ENCODE measurements at places on chromosomes 1 and 21.

GRCh38 chr1:201026836-201027235 lies 3.3 kb upstream of the KIF21B start:
- no peak for DNase-seq

DNA sequence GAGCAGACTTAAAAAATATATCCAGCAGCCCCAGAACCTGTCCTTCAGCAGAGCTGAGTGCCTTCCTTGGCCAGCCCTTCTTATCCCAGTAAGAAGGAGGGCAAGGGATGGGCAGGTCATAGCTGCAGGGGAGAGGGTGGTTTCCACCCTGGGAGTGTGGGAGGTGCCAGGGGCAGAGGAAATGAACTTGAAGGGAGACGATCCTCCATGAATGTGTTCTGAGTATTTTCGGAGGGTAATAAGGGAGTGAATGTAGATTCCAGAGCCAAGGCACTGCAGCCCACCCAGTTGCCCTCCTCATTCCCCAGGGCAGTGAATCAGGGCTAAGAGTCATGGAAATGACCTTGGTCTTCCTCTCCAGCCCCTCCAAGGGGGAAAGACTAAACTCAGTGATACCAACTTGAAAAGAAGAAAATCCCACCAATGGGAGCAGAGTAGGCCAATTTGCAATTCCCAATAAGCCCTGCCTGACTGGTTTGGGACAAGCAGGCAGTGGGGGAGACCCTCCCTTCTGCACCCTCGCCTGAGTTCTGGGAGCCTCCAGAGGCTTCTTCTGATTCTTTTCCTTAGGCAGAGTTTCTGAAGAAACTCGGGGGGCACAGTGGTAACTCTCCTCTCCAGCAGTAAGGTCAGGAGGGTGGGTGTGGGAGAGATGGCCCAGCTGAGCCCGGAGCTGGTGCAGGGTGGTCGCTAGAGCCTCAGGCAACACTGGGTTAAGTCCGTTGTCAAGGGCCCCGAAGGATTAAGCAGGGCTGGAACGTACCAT lies 4.2 kb downstream of the MYOG start:
- peak; percentile 42 for DNase-seq

- DNase-seq: no peak
Observed at GRCh38 chr1:92577261-92577895, 90.7 kb upstream of the GFI1 start.

- DNase-seq: no peak
Observed at GRCh38 chr21:34582506-34583150, 32.3 kb downstream of the RCAN1 start.

DNA sequence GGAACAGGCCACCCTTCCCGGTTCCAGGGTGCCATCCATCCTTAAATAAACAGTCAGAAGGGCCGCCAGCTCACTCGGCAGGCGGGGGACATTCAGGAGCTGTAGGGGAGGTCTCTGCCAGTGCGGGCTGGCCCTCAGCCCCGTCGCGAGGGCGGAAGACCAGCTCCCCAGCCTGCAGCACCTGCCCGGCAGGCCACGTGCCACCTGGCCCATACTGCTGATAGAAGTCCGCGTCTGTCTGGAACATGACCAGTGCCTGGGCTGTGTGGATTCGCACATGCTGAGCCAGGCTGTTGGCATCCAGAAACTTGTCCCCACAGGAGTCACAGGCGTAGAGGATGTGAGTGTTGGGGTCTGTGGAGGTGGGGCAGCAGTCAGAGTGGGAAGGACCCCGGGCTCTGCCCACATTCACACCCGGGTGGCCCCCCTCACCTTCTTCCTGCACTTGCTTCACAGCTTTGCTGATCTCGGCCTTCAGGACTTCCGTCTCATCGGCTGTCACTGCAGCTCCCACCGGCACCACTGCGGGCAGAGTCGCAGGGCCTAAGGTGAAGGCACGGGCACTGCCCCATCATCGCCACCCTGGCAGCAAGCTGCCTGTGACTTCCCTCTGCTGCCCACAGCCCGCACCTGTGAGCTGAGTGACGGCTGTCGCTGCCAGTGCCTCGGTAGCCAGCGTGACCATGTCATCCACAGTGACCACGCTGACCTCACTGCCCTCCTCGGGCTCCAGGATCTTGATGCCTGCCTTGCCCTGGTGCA lies 33.8 kb downstream of the ZBTB17 start:
- DNase-seq: peak; percentile 62

DNA sequence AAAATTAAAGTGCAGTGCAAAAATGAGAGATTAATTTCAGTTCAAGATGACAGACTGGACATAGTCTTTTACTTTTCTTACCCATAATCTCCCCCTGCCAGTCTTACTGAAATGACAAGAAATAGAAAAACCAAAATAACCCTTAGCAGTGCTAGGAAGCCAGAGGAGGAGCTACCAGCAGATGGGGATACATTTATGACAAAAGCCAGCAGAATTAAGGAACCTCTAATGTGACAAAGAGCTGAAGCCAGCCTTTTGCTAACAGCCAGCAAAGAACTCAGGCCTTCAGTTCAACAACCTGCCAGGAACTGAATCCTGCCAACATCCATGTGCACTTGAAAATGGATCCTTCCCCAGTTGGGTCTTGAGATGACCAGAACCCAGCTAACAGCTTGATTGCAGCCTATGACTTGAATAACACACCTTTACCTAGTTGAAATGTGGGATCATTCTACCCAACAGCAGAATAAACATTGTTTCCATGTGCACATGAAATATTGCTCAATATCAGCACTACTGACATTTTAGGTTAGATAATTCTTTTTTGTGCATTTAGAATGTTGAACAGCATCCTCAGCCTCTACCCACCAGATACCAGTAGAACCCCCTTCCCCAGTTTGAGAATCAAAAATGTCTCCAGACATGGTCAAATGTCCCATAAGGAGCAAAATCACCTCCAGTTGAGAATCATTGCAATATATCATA lies 7.9 kb upstream of the TRAF5 start:
- no peak for DNase-seq

- no peak for DNase-seq
Observed at GRCh38 chr1:228012555-228012954, 5.8 kb downstream of the WNT3A start.

DNA sequence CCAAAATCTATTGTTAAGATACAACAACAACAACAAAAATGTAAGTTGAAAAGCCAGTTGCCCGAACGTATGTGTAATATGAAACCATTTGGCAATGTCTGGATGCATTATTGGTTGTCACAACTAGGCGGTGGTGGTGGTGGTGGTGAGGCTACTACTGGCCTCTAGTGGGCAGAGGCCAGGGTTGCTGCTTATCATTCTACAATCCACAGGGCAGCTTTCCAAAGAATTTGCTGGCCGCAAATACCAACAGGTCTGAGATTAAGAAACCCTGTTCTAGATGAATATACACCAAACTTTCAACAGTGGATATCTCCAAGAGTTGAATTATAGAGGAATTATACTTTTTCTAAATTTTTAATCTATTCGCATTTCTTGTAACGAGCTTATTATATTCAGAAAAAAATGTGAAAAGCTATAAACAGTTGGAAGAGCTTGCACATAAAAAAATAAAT lies 26.8 kb upstream of the ZNF697 start:
- no peak for DNase-seq

- DNase-seq: peak; percentile 66
Observed at GRCh38 chr1:160971618-160972056, 17.0 kb upstream of the ITLN2 start.

- DNase-seq: no peak
Observed at GRCh38 chr1:44113095-44113609, 5.5 kb upstream of the KLF17 start.

GRCh38 chr1:93346421-93346993 lies 800 bp downstream of the DR1 start:
- DNase-seq: peak; percentile 77

- DNase-seq: no peak
Observed at GRCh38 chr1:95252422-95252821, 18.4 kb downstream of the RWDD3 start.

GRCh38 chr1:192573499-192573898 lies 2.1 kb upstream of the RGS1 start:
- DNase-seq: no peak

- no peak for DNase-seq
Observed at GRCh38 chr1:53549287-53549686, 90.1 kb downstream of the DMRTB1 start.

DNA sequence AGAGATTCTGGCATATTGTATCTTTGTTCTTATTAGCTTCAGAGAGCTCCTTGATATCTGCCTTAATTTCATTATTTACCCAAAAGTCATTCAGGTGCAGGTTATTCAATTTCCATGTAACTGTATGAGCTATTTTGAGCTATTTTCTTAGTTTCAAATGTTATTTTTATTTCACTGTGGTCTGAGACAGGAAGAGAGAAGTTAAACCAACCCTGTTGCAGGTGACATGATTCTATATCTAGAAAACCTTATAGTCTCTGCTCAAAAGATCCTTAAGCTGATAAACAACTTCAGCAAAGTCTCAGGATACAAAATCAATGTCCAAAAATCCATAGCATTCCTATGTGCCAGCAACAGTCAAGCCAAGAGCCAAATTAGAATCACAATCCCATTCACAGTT lies 1644.0 kb upstream of the B3GALT2 start:
- no peak for DNase-seq

- DNase-seq: no peak
Observed at GRCh38 chr1:215005078-215005477, 77.5 kb upstream of the KCNK2 start.

- no peak for DNase-seq
Observed at GRCh38 chr1:88463401-88463985, 220.6 kb upstream of the PKN2 start.

- no peak for DNase-seq
Observed at GRCh38 chr1:182484531-182485257, 34.7 kb downstream of the RGSL1 start.

- DNase-seq: no peak
Observed at GRCh38 chr1:184101571-184101970, 50.0 kb downstream of the TSEN15 start.

- no peak for DNase-seq
Observed at GRCh38 chr1:78113156-78113916, 67.6 kb downstream of the GIPC2 start.

DNA sequence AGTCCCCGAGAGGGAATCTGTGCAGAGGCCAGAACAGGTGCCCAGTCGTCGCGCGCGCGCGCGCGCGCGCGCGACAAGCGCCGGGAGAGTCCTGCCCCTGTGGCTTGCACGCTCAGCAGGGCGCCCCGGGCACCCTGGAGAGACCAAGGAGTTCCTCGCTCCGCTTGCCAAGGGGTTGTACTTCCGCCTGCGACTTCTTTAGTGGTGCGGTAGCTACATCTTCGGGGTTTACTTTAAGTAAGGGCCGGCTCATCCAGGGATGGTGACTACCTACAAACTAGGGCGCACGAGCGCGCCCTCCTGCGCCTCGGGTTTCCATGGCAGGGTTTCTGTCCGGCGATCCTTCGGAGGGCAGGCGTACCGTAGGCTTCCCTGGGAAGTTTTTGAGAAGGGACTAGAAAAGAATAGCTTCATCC lies 1.4 kb downstream of the LHX4 start:
- DNase-seq: peak; percentile 64

- no peak for DNase-seq
Observed at GRCh38 chr1:210726621-210727020, 397.9 kb downstream of the HHAT start.

DNA sequence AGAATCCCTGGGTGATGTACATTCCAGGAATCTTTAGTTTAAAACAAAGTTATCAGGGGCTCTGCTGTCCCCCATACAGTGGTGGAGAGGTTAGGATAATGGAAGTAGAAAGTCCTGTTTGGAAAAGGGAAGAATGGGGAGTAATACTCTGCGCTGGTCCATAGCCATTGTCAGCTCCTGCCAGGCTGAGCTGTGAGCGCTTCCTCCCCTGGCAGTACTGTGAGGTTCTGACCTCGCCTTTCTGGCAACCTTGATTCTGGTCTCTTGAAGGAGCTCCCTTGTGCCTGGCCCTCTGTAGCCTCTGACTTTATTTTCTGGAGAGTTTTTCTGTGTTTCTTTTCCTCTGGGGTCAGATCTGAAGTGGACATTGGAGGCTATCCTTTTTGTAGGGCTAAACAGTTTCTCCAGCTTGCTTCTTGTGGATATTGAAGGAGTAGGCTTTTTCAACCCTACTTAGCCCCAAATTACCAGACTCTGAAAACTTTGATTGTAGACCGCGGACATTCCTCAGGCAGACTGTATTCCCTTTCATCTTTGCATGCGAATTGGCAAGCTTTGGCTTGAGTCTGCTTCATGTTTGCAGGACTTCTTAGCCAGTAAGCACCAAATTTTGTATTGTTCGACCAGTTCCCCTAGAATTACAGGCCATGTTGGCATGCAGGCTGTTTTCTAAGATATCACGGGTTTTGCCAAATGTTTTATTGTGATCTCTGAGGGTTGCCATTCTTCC lies 13.8 kb downstream of the UBE4B start:
- no peak for DNase-seq

DNA sequence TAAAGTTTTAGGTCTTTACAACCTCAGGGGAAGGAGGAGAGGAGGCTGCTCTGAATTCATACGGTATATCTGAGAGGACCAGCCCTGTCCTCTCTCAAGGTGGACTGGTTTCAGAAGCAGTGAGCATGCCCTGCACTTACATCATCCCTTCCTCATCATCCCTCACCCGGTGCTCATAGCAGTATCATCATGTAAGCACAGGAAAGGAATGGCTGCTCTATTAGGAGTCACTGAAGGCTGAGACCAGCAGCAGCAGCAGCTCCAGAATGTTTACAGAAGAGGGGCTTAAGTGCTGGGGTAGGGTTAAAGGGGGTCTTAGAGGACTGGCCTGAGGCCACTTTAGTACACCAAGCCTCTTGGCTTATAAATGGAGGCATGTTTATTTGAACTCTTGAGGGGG lies 185.9 kb downstream of the AK5 start:
- no peak for DNase-seq

DNA sequence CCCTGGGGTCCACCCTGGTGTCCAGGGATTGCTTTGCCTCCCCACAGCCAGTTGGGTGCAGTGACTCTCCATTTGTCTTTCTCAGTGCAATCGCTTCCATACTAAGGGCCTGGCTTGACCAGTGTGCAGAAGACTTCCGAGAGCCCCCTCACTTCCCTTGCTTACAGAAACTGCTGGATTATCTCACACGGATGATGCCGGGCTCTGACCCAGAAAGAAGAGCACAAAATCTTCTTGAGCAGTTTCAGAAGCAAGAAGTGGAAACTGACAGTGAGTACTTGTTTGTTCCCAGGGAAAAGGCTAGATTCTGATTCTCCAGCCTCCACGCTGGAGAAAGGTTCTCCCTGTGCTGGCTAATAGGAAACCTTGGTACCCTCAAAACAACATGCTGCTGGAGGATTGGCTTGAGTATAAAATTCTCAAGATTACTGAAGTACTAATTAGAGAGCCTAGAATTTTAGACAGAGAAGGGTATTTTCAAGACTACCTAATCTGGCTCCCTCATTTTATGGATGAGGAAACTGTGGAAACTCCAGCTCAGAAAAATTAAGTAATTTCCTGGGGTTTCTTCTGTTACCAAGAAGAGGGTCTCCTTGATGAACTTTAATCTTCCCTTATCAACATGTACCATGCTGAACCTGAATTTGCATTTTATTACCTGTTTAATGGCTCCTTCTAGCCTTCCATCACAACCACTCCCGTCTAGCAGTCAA lies 75.8 kb downstream of the RGL1 start:
- no peak for DNase-seq

GRCh38 chr1:178092878-178093493 lies 918 bp upstream of the RASAL2 start:
- DNase-seq: no peak

GRCh38 chr1:205746757-205747412 lies 3.1 kb downstream of the NUCKS1 start:
- DNase-seq: no peak

GRCh38 chr21:27346041-27346448 lies 379.2 kb upstream of the ADAMTS5 start:
- no peak for DNase-seq

GRCh38 chr1:28441674-28442073 lies 64.2 kb upstream of the RCC1 start:
- no peak for DNase-seq

- no peak for DNase-seq
Observed at GRCh38 chr1:193569096-193569982, 382.9 kb upstream of the B3GALT2 start.
